ENCODE measurements at places on chromosomes 3 and 15. TPM values are rescaled to one million over a fixed set of nuclear protein-coding genes. Genes with fewer than 3 reads are reported as not detected.
A peak's percentile ranks its signal among the peaks of the same experiment; 100 is the strongest.

The GP5 gene
- total RNA-seq = 0.17 TPM

The DLL4 gene
- total RNA-seq = 12.6 TPM

The SCG5 gene
- total RNA-seq = 2.6 TPM

The SERPINI2 gene
- 1.2 TPM for total RNA-seq

The IL20RB gene
- 1.4 TPM for total RNA-seq

DNA sequence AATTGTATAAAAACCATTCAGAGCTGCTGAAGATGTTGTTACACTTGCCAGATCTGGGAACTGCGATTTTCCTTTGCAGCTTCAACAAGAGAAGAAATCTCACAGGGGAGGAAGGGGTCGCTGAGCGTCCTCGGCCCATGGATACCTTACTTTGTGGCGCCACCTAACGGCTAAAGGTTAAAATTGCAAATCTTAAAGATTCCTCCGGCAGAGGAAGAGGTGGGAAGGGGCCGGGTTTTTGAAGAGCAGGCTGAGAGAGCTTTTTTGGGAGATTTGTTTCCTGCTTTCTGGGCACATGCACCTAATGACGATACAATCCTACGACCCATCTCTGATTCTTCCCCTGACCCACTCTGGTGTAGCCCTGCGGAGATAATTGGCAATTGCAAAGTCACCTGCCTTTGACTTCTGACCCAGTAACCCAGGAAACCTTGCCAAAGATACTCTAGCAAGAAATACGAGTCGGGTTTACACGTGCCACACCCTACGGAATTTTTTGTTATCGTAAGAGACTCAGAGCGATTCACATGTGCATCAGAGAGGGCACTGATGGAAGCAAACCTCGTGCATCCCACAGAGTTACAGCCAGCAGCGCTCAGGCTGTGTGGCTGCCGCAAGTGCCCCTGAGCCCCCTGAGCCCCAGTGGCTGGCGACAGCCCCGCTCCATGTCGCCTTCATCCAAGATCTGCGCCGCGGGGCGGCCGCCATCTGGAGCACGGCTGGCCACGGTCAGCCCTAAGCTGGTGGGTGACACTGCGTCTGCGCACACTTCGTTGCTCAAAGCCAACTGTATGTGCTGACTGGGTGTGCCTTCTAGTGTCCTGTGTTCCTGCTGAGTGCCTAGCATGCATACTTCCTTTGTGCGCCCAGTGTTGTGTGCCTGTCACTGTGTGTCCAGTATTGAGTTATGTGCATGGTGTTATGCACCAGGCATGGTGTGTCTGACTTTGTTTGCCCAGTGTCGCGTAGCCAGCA lies 55.2 kb upstream of the CHRNA7 start:
- peak overlapping the region; percentile 15 for H3K4me3 ChIP-seq
- no peaks in the 10 kb centered on the region for H3K27me3 ChIP-seq
- peak; percentile 84 for DNase-seq
- H3K4me1 ChIP-seq = peaks cover 16% of the 10 kb centered on the region

- no peaks in the 10 kb centered on the region for H3K36me3 ChIP-seq
- H3K27ac ChIP-seq = no peak overlapping the region
- DNase-seq = no peak
Measured at GRCh38 chr3:16671690-16672089, 66.5 kb upstream of the DAZL start.

- no peak for DNase-seq
- H3K27ac ChIP-seq = peak overlapping the region; percentile 82
- H3K4me1 ChIP-seq = peaks cover 40% of the 10 kb centered on the region
- no peak overlapping the region for H3K4me3 ChIP-seq
- no peaks in the 10 kb centered on the region for H3K36me3 ChIP-seq
- no peaks in the 10 kb centered on the region for H3K27me3 ChIP-seq
Measured at GRCh38 chr3:71132995-71133730, 450.4 kb downstream of the FOXP1 start.

- no peak overlapping the region for H3K4me3 ChIP-seq
- DNase-seq = no peak
- H3K27ac ChIP-seq = no peak overlapping the region
- no peaks in the 10 kb centered on the region for H3K36me3 ChIP-seq
- no peaks in the 10 kb centered on the region for H3K4me1 ChIP-seq
Measured at GRCh38 chr3:14633819-14634424, 17.6 kb upstream of the CCDC174 start.

DNA sequence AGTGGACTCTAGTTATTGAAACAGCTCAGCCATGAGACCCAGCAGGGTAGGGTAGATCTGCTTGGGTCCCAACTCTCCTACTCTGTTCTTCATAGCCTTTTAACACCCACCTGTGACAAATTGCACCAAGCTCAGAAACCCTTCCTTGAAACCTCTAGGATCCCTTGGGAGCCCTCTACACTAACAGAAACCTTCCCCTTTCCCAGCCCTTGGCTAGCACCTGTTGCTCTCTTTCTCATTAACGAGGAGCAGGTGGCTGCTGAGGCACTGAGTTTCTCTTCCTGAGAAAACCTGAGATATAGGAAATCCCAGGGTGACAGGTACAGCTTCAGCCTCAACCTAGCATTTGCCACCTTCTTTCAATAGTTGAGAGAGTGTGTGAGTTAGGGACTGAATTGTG lies 88.3 kb upstream of the CLSTN2 start:
- H3K36me3 ChIP-seq = no peaks in the 10 kb centered on the region
- no peak overlapping the region for H3K4me3 ChIP-seq
- H3K27me3 ChIP-seq = no peaks in the 10 kb centered on the region
- H3K4me1 ChIP-seq = no peaks in the 10 kb centered on the region

DNA sequence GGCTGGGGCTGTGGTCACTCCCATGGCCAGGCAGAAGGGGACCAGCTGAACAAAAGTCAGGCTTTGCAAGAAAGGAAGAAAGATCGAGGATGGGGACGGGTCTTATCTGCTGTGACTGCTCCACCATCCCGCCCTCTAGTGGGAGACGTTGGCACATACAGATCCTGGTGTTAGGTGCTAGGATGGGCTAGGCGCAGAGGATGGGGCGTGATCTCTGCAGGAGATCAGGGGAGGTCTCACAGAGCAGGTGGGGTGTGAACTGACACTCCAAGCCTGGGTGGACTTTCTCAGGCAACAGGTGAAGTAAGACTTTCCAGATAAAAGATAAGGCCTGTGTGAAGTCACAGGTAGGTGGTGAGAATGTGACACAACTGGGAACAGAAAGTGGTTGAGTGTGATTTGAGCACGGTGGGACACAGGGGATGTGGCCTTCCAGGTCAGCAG lies 141.9 kb upstream of the SMAD3 start:
- DNase-seq = no peak
- H3K36me3 ChIP-seq = no peaks in the 10 kb centered on the region
- no peaks in the 10 kb centered on the region for H3K27me3 ChIP-seq
- no peak overlapping the region for H3K4me3 ChIP-seq
- H3K4me1 ChIP-seq = peaks cover 28% of the 10 kb centered on the region

GRCh38 chr3:80785475-80785874 lies 976.0 kb downstream of the GBE1 start:
- no peak overlapping the region for H3K27ac ChIP-seq
- no peak overlapping the region for H3K4me3 ChIP-seq
- H3K27me3 ChIP-seq = no peaks in the 10 kb centered on the region
- DNase-seq = no peak
- H3K4me1 ChIP-seq = no peaks in the 10 kb centered on the region

- H3K27ac ChIP-seq = no peak overlapping the region
- no peak overlapping the region for H3K4me3 ChIP-seq
- DNase-seq = no peak
- no peaks in the 10 kb centered on the region for H3K36me3 ChIP-seq
Measured at GRCh38 chr3:52185311-52185710, 12.6 kb upstream of the ALAS1 start.

- DNase-seq = no peak
- peak overlapping the region; percentile 99 for H3K27ac ChIP-seq
- no peak overlapping the region for H3K4me3 ChIP-seq
- no peaks in the 10 kb centered on the region for H3K27me3 ChIP-seq
Measured at GRCh38 chr3:188160751-188161150, 6.8 kb downstream of the LPP start.
